ENCODE measurements at places on chromosomes 11 and 22.

DNA sequence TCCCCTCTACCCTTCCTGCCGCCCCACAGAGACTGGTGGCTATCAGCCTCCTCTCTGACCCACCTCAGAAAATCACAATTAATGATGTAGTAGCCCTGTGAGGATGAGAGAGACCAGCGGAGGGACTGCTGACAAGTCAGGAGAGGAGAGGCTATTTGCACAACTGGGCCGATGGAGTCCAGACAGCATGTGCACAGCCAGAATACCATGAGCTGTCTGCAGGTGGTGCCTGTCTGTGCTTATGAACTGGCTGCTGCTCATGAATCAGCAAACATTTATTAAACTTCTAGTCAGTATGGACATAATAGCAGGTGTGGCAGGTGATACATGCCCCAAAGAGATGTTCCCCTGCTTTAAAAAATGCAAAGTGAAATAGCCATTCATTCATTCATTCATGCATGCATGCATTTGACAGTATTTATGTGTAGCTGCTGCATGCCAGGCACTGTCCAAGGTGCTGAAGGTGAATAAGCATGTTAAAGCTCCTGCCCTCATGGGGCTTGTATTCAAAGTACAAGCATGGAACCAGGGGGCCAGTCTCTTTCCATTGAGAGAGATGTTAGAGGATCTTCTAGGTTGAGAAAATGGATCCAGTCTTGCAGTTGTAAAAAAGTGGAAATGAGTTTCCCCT, 141.3 kb downstream of the GRIK4 start:
- no peak for DNase-seq

DNA sequence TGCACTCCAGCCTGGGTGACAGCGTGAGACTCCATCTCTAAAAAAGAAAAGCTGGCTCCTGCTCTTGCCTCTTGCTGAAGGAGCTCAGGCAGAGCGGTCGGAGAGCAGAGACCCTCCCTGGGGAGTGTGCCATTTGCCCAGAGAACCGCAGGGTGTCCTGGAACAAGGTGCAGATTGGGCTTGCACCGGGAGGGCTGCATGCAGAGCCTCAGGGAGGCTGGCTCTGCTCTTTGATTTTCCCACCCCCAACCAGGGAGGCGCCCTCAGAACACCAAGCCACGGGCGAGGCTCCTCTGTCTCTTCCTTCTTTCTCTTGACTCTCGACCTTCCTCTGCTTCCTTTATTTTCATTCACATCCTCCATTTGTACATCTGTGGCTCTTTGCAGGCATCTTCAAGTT, 889.1 kb downstream of the OPCML start:
- DNase-seq = no peak

GRCh38 chr22:35257002-35257320, 332 bp upstream of the HMGXB4 start:
- no peak for DNase-seq

- no peak for DNase-seq
Observed at GRCh38 chr22:33400891-33401290, 342.7 kb upstream of the SYN3 start.

DNA sequence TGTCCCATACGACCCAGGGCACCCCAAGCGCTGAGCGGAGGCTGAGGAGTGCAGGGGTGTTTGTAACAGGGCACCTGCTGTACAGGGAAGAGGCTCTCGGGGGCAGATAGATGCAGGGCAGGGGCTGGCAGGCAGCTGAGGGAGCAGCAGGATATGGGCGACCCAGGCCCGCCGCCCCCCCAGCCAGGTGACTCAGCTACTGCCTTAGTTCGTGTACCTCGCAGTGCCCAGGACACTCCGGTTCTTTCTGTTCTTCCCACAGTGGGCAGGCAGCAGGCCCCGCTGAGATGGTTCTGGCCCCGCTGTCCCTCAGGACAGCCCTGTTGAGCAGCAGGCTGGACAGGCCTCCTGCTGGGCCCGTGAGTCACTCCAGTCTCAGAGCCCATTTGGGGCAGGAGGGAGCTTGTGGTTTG, 16.2 kb downstream of the PHLDA2 start:
- DNase-seq = no peak

- no peak for DNase-seq
Observed at GRCh38 chr11:73894725-73895335, 18.0 kb downstream of the PAAF1 start.

DNA sequence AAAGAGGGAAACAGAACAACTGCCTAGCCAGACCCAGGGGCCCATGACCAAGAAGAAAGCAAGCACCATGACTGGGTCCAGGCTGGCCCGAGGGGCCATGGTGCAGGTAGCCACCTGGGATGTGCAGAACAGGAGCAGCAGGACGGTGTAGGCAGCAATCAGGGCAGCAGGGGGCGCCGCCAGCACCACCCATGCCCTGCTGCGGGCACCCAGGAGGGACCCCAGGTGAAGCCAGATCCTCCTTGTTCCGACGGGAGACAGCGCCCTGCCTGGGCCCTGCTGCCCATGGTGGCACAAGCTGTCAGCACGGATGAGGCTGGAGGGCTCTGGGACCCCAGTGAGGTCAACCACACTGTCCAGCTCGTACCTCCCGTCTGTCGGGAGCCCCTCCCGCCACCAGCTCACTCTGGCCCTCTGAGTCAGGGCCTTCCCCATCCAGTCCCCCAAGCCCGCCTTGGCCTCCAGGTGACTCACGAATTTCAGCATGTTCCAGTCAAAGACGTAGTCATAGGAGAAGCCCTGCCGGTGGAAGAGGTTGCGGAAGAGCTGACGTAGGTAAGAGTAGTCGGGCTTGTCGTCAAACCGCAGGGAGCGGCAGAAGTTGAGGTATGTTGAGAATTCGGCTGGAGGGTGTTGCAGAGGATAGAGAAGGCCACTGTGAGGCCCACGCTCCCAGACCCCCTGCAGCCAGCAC, 18.8 kb downstream of the CSNK1E start:
- DNase-seq = no peak

- no peak for DNase-seq
Observed at GRCh38 chr11:121606354-121606753, 153.6 kb upstream of the SORL1-AS1 start.

- DNase-seq = no peak
Observed at GRCh38 chr22:25494774-25495173, 69.7 kb upstream of the GRK3 start.

- no peak for DNase-seq
Observed at GRCh38 chr22:36926309-36926708, 12.9 kb downstream of the CSF2RB start.

DNA sequence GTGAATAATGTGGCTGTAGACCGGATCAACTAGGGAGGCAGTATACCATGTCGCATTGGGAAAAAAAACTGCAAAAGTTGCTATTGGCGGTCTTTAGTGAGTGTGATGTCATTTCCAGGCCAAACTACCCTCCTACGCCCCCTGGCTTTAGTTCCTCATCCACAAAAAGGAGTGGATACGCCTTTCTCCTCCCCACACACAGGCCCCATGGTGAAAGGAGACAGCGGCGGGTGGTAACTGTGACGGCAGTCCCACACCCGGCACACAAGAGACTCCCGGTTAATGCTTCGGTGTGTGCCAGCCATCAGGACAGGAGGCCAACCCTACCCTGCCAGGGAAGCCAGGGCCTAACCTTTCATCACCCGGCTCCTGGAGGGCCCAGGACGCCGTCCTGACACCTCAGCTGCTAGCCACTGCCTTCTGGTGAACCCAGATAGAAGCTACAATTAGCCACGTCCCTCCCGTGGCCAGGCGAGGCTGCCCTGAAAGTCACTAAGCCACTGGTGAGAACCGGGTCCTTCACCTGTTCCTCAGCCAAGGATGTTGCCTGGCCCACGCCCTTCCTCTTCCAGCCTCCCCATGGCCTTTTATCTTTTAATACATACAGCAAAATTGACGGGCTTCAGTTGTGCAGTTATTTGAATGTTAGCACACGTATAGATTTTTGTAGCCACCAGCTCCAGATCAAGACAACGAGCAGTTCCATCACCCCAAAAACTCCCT, 10.8 kb downstream of the TP53I11 start:
- DNase-seq = no peak

DNA sequence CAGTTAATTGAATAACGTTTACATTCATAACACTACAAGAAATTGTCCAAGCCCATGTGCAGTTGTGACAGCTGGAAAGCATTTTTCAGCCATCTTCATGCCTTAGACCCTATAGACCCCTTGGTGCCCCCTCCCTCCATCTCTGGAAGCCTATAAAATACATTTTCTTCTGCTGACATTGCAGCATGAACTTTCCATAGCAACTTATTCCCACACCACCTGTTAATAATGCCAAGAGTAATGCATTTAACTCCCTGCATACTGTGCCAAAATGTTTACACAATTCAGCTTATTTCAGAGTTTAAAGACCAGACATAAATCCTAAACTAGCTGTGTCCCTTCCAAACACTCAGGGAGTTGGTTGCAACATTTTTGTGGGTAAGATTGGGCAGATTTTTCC, 143.0 kb upstream of the ARHGAP20 start:
- no peak for DNase-seq

GRCh38 chr11:106446955-106447354, 369.5 kb downstream of the AASDHPPT start:
- DNase-seq = no peak

- DNase-seq = no peak
Observed at GRCh38 chr22:20319041-20319744, 667 bp downstream of the DGCR6L start.

- DNase-seq = no peak
Observed at GRCh38 chr11:954392-955153, 28.9 kb downstream of the AP2A2 start.

DNA sequence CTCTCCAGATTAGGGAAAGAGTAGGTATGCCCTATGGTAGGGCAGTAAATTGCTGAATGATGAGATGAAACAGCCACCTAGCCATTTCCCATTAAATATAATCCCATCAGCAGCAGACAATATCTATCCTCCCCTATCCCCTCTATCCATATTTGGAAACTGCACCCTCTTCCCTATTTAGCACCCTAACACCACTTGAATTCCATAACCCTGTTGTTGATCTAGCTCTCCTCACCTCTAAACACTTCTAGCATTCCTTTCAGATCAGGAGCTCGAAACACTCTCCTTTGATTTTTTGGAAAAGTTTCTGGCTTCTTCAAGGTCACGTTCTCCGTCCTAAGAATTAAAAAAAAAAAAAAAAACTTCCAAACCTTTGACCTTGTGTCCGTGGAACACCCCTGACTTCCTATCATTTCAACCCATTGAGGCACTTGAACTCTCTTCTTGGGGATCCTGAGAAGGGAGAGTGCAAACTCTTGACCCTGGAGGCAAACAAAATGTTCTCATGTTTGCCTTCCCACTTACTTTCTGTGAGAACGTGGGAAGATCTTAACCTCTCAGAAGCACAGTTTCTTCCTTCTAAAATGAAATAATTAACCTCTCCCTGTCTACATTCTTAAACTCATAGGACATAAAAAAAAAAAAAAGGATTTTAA, 19.0 kb downstream of the TRIM5 start:
- no peak for DNase-seq

DNA sequence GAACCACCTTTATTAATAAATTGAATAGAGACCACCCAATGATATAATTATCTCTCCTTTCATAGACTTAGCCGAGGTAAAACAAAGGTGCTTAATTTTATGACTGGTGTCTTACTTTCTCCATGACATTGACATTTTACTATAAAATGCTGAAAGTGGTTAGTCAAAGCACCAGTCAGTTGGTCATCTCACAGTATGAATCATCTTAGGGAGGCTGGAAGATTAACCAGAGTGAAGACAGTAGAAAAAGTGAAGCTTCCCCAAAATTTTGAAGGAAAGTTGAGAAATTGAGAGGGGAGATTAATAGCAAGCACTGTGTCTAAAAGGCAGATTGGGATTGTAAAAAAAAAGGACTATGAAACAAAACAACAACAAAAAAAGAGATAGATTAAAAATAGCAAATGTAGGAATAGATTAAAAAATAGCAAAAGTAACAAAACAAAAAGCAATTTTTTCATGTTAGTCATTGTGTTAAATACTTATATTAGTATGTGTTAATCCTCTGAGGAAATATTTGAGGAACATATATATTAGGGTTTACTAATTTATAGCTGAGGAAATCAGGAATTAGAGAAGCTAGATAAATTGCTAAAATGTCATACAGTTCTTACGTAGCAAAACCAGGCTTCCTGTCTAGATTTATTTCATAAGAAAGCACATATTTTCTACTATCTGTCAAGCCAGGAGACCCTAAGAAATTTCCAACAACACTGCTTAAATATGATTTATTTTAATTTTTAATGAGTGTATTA, 557.3 kb upstream of the ANO5 start:
- DNase-seq = no peak

- DNase-seq = no peak
Observed at GRCh38 chr11:57276169-57276970, 39.3 kb upstream of the APLNR start.

- DNase-seq = no peak
Observed at GRCh38 chr11:35826949-35827348, 116.9 kb upstream of the LDLRAD3 start.

- DNase-seq = no peak
Observed at GRCh38 chr22:30565341-30565740, 9.1 kb downstream of the GAL3ST1 start.

DNA sequence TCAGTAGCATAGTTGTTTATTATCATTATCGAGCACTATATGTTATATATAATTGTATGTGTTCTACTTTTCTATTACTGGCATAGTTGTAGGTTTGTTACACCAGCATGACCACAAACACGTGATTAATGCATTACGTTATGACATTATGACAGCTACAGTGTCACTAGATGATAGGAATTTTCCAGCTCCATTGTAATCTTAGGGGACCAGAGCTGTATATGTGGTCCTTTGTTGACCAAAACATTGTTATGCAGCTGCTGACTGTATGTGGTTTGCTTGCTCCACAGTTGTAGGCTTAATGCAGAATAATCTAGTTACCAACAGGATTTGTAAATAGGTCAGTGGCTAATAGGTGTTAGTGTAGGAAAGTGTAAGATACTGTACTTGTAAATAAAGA, 66.1 kb downstream of the HSD17B12 start:
- DNase-seq = no peak
